ENCODE measurements at places on chromosomes 7 and 10. TPM values are rescaled to one million over a fixed set of nuclear protein-coding genes. Genes with fewer than 3 reads are reported as not detected.

FANK1 gene
- 6.8 TPM for total RNA-seq

ASB10 gene
- not detected for total RNA-seq

DPYSL4 gene
- not detected for total RNA-seq

C10orf105 gene
- total RNA-seq, result not detected

SORBS1 gene
- 3.4 TPM for total RNA-seq

PRKCQ gene
- 9.8 TPM for total RNA-seq

NPM3 gene
- 73.2 TPM for total RNA-seq

ANXA8L1 gene
- not detected for total RNA-seq

ZNF398 gene
- total RNA-seq, result 2.4 TPM

GBF1 gene
- 14.8 TPM for total RNA-seq

DGKI gene
- total RNA-seq, result 1.1 TPM

ALOX5 gene
- 2.1 TPM for total RNA-seq
